ENCODE measurements at places on chromosomes 12 and 14.

GRCh38 chr12:46818642-46819041, 7.2 kb downstream of the SLC38A4 start:
- DNase-seq = no peak

DNA sequence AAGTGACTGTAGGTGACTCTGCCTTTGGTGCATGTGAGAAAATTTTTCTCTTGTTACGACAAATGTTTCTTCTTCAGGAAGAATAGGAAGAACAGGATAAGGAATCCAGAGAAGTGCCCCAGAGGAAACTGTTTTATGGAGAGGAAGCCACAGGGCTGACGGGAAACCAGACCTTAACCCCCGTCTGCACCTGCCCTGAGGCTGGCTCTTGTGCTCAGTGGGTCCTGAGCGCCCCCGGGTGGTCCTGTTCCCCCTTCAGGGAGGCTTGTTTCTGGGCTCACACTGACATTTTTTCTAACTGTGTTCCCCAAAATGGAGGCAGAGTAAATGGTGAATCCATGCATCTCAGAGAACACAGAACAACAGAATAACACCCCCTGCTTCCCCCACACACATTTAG, 691.8 kb downstream of the TMEM121 start:
- DNase-seq = no peak

GRCh38 chr12:102958073-102958829, 777 bp downstream of the ASCL1 start:
- DNase-seq = no peak

GRCh38 chr12:49048953-49049352, 11.6 kb downstream of the KMT2D start:
- DNase-seq = no peak

- no peak for DNase-seq
These were observed 122.5 kb upstream of the KRAS start for GRCh38 chr12:25372969-25373817.

GRCh38 chr12:90268574-90268973, 559.9 kb upstream of the ATP2B1 start:
- no peak for DNase-seq

- DNase-seq = no peak
These were observed 37.3 kb downstream of the SIX4 start for GRCh38 chr14:60686865-60687264.

GRCh38 chr12:68498736-68499135, 112.0 kb upstream of the RAP1B start:
- DNase-seq = no peak

DNA sequence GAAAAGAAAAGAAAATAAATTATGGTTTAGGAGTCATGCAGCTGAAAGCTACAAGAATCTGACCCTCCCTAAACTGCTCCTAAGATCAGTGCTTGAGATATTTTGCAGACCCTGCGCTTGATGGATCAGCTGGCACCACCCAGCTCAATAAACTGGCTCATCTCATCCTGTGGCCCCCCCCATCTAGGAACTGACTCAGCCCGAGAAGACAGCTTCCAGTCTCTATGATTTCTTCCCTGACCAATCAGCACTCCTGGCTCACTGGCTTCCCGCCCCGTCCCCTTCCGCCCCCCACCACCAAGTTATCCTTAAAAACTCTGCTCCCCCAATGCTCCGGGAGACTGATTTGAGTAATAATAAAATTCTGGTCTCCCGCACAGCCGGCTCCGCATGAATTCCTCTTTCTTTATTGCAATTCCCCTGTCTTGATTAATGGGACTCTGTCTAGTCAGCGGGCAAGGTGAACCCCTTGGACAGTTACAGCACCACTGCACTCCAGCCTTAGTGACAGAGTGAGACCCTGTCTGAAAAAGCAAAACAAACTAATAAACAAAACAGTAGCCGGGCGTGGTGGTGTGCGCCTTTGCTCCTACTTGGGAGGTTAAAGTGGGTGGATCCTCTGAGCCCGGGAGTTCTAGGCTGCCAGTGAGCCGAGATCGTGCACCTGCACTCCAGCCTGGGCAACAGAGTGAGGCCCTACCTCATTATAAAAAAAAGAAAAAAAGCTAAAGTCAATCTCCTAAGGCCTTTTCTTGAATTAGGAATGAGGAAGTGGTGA, 24.5 kb upstream of the SPTLC2 start:
- DNase-seq = no peak

DNA sequence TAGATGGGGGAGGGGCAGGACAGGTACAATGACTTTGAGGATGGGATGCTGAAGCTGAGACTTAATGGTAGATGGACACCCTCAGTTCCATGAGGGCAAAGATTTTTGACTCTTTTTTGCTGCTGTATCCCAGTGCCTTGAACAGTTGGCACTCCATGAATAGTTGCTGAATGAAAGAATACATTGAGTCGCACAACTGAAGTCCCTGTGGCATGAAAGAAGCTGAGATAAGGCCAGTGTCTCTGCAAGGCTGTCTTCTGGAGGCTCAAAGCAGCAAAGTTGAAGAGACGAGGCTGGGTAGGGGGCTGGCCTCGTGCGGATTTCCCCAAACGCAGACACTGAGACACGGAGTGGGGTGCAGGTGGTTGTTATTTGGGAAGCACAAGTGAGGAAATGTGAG, 179.3 kb downstream of the ADCK1 start:
- no peak for DNase-seq

DNA sequence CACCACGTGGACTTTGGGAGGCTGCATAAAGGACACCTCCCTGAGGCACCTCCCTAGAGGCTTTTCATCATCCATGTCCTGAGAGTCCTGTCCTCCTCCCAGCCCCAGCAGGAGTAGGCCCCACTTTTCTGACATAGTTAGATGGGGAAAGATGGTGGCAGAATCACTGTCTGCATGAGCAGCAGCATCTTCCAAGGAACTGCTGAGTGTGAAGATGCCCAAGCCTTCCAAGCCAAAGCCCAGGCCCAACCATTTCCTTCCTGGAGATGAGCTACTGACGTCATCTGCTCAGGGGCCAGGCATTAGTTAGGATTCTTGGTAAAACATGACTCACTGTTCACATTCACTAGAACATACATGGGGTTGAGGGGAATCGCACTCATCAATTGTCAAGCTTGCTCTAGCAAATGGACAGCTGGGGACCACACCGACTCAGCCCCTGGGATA, 37.3 kb downstream of the VDR start:
- no peak for DNase-seq

DNA sequence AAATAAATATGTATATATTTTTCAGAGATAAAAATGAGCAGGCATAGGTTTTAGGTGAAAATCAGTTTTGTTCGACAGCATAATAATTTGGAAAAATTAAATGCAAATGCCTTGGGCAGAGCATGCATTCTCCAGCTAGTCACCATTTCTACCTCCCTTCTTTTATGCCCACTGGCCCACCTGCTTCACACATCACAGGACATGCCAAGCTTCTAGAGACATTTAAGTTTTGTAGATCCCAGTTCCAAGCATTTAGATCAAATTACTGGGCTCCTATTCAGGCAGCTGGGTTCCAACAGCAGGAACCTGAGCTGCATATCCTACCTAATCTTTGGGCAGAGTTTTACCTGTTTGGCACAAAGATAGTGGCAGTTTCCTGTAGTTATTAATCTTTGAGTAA, 67.6 kb upstream of the SLC38A4 start:
- DNase-seq = no peak

DNA sequence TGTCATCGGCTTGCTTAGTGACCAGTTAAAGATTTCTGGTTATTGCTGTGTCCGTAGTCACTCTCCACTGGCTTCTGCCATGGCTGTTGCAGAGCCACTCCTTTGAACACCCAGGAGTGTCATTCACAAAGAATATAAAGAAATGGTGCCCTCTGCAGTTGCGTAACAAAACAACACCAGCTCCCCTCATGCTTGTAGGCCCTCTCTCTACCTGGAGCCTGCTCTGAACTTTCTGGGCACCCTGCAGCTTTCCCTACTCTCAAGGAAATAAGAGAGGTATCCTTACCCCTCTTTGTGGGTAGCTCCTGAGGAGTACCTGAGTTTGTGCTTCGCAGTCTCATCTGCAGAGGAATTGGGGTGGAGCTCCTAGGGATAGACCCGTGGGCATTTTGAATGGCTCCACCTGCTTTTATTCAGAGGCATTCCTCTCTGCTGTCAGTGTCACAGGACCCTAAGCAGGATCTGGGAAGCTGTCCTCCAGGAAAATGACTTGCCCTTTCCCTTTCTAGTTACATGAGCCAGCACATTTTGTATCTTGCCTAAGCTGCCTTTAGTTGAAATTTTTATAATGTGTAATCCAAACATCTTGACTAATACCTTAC, 97.2 kb upstream of the TMEM260 start:
- no peak for DNase-seq

- peak; percentile 98 for DNase-seq
These were observed 20.3 kb upstream of the AMN1 start for GRCh38 chr12:31749024-31749704.

DNA sequence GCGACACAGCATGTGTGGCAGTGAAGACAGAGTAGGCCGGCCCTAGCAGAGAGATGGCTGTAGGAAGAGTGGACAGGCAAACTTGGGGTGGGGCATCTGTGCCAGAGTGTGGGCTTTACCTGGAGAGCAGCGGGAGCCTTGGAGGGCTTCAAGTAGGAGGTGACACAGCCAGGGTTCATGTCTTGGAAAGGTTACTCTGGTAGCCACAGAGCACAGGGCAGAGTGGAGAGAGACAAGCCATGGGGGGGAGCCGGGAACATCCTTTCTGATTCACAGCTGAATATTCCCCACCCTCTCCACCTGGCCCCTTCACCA, 53.5 kb upstream of the DIO3 start:
- no peak for DNase-seq

DNA sequence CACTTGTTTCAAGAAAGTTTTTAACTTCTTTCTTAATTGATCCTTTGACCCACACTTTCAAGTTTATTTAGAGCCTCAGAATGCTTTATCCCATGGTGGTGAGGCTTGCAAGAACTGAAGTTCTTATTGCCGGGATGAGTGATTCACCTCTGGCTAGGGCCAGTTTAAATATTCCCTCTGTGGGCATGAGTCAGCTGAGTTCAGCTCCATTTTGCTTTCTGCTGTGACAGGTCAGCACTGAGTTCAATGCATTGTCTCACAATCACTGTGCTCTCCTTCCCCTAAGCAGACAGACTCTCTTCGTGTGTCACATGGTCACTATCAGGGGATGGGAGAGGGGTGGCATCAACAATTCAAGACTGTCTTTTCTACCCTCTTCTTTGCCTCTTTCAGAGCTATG, 514.6 kb upstream of the FBXO33 start:
- DNase-seq = no peak

GRCh38 chr14:68173227-68173972, 353.8 kb downstream of the RAD51B start:
- no peak for DNase-seq

Data from large intestine (tissue), 12 donors.